ENCODE measurements at places on chromosomes 16 and 17.

DNA sequence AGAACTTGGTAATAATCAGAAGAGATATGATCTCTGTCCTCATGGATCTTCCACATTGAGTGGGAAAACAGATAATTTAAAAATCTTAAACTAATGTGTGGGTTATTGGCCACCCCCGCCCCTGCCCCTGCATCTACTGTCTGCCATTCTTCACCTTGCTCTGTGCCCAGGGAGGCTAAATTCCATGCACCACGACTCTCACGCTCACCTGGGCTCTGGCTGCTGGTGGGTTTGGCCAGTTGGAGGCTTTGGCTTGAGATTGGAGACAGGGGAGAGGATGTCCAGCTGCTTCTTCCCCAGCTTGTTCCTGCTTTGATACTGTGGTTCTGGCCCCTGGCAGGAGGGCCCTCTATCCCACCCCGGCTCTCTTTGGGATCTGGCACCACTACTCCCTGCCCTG lies 127.9 kb downstream of the IRX5 start:
- no peaks in the 10 kb centered on the region for H3K4me1 ChIP-seq
- H3K36me3 ChIP-seq, result no peaks in the 10 kb centered on the region
- no peak for DNase-seq

DNA sequence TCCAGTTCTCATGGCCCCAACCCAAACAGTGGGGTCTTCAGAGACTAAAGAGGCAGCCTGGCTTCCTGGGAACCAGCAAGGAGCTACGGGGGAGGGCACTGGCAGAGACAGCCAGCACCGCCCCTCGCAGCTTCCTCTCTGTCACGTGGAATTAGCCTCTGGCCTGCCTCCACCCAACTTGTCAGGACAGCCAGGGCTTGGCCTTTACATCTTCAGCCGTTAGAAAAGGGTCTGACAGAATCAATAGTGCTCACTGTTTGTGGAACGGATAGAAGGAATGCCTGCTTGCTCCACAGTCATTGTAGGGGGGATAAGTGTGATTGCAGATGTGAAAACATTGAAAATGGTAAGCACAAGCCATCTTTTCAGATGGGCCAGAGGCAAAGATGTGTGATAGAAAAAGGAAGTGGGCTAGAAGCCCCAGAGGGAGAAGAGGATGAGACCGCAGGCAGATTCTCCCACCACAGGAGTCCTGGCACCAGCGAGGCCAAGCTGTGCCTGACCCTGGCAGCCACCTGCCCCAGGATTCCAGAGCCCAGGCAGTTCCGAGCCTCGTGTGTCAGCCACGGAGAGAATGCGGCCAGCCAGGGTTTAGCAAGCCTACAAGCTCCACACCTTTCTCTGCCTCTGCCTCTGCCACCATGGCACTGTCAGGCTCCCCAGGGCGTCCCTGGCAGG lies 18.6 kb downstream of the GRIN2C start:
- peaks cover 3% of the 10 kb centered on the region for H3K27me3 ChIP-seq
- H3K4me1 ChIP-seq, result peaks cover 21% of the 10 kb centered on the region
- DNase-seq, result no peak
- peak overlapping the region; percentile 9 for H3K4me3 ChIP-seq

DNA sequence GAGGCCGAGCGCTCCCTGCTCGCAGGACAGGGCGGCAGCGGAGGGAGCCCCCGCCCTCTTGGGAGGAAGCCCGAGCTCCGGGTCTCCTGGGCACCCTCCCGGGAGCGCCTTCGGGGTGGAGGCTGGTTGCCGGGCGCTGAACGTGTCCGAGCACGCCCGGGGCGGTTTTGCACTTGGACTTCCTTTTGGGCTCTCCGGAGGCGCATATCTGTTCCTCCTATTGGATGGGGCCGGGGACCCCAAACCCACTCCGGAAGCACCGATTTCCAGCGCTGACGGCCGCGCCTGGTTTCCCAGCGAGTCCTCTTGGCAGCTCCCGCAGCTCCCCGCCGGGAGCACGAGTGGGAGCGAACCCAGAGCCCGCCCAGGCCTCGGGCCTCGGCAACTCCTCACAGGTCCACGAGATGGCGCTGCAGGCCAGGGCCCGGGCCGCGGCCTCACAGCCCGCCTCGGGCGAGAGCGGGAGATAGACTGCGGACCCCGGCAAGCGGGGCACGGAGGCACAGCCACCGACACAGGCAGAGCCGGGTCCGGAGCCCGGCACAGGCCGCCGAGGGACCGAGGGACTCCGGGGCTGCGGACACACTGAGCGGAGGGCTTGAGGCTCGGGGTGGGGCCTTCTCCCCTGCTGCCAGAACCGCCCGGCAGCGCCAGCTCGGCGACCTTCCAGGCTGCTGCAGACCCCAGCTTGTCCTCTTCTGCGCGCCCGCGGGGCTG lies 12.7 kb downstream of the TBX2 start:
- H3K36me3 ChIP-seq, result no peaks in the 10 kb centered on the region
- no peak overlapping the region for H3K27ac ChIP-seq
- peaks cover 15% of the 10 kb centered on the region for H3K27me3 ChIP-seq

GRCh38 chr17:50593321-50593720 lies 32.8 kb downstream of the CACNA1G start:
- peaks cover 4% of the 10 kb centered on the region for H3K27me3 ChIP-seq
- no peak overlapping the region for H3K4me3 ChIP-seq
- no peak overlapping the region for H3K27ac ChIP-seq
- H3K4me1 ChIP-seq, result no peaks in the 10 kb centered on the region
- H3K36me3 ChIP-seq, result no peaks in the 10 kb centered on the region

GRCh38 chr16:88651989-88652761 lies 1.3 kb upstream of the CYBA start:
- DNase-seq, result no peak
- peak overlapping the region; percentile 84 for H3K27ac ChIP-seq
- H3K27me3 ChIP-seq, result peaks cover 41% of the 10 kb centered on the region
- peaks cover 3% of the 10 kb centered on the region for H3K36me3 ChIP-seq
- H3K4me1 ChIP-seq, result peaks cover 39% of the 10 kb centered on the region
- H3K4me3 ChIP-seq, result peak overlapping the region; percentile 58

DNA sequence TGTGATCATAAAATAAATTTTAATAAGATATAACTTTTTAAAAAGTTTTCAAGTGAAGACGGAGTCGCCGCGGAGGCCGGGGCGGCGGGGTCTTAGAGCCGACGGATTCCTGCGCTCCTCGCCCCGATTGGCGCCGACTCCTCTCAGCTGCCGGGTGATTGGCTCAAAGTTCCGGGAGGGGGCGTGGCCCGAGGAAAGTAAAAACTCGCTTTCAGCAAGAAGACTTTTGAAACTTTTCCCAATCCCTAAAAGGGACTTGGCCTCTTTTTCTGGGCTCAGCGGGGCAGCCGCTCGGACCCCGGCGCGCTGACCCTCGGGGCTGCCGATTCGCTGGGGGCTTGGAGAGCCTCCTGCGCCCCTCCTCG lies at the start of gene FOXC2:
Gene FOXC2, plus strand, starts transcription at position 229 of the 365 bp plus-strand sequence. CDS start 507 bp downstream, outside the sequence.
- H3K27me3 ChIP-seq, result peaks cover 34% of the 10 kb centered on the region
- H3K36me3 ChIP-seq, result no peaks in the 10 kb centered on the region
- H3K4me1 ChIP-seq, result peaks cover 15% of the 10 kb centered on the region
- no peak for DNase-seq
- H3K27ac ChIP-seq, result no peak within 1 kb of the TSS

DNA sequence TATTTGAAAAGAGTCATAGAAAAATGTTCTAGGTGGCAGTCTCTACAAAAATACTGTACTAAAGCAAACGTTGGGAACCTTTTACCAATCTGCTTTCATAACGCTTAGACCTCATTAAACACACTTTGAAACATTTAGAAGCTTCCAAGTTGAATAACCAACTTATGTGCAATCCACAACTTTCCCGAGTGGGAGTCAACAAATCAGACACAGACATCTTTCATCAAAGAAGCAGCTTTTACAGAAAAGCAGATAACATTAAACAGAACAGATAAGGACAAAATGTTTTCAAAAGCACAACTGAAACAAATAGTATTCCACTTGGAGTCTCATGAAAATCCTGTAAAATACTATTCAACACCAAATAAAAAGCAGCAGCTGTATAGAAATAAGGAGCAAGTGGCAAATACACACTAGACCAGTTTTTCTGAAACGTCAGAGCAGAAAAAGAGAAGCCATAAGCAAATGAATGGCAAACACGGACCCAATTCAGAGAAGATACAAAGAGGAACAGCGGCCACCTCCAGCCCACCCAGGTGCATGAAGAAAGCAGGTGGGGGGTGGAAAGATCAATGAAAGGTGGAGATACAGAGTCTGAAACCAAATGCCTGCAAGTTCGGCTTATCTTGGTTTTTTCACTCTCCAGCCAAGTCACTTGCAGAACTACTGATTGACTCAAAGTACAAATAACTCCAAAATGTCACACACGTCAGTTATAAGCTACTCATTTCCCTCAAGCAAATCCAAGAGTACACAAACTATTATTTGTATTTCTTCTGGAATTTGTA lies 18.4 kb upstream of the FBF1 start:
- H3K36me3 ChIP-seq, result peaks cover 4% of the 10 kb centered on the region
- no peaks in the 10 kb centered on the region for H3K27me3 ChIP-seq
- no peak for DNase-seq
- no peak overlapping the region for H3K27ac ChIP-seq
- no peak overlapping the region for H3K4me3 ChIP-seq

DNA sequence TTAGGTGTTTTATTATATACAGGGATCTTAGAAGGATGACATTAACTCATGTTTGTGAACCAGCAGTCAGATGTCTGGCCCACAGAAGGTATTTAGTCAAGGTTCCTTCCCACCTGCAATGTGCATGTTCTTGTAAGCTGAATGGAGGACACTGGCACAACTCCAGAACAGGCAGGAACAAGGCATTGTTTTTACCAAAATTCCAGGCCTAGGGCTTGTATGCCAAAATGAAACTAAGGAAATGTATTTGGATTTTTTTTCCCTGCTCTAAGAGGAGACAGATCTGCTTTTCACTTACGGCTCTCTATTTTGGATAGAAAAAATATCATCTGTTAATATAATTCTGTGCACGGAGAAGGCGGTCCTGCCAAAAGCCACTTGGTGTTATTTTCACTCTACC lies 312.5 kb downstream of the GRIN2A start:
- no peak overlapping the region for H3K27ac ChIP-seq
- no peak overlapping the region for H3K4me3 ChIP-seq
- H3K4me1 ChIP-seq, result no peaks in the 10 kb centered on the region
- no peak for DNase-seq
- H3K27me3 ChIP-seq, result no peaks in the 10 kb centered on the region
- H3K36me3 ChIP-seq, result no peaks in the 10 kb centered on the region

- H3K4me3 ChIP-seq, result peak overlapping the region; percentile 85
- no peaks in the 10 kb centered on the region for H3K36me3 ChIP-seq
- DNase-seq, result no peak
- H3K27ac ChIP-seq, result peak overlapping the region; percentile 89
Observed at GRCh38 chr16:2458887-2459646, 842 bp upstream of the TEDC2 start.

GRCh38 chr17:80339731-80340456 lies 75.1 kb upstream of the ENDOV start:
- peaks cover 9% of the 10 kb centered on the region for H3K4me1 ChIP-seq
- no peak overlapping the region for H3K4me3 ChIP-seq
- H3K27me3 ChIP-seq, result peaks cover 14% of the 10 kb centered on the region
- H3K36me3 ChIP-seq, result peaks cover 54% of the 10 kb centered on the region

- no peaks in the 10 kb centered on the region for H3K27me3 ChIP-seq
- H3K4me1 ChIP-seq, result peaks cover 52% of the 10 kb centered on the region
- peak overlapping the region; percentile 92 for H3K27ac ChIP-seq
- H3K36me3 ChIP-seq, result no peaks in the 10 kb centered on the region
- DNase-seq, result no peak
Observed at GRCh38 chr17:21213638-21214014, 335 bp downstream of the TMEM11 start.

DNA sequence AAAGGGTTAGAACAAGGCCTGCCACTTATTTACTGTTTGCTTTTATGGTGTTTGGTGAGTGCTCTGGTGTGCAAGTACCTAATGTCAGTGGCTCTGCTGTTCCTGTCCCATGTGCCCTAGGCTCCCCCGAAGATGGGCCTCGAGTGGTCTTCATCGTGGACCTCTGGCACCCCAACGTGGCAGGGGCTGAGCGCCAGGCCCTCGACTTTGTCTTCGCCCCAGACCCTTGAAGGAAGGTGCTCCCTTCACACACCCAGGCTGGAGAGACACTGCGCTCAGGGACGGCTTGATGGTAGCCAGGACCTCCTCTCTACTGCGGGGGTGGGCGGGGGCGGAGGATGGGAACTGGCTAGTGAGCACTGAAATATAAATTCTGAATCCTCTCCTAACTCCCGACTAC lies 5.4 kb downstream of the ASPHD1 start:
- no peak for DNase-seq
- H3K4me3 ChIP-seq, result no peak overlapping the region
- no peak overlapping the region for H3K27ac ChIP-seq
- H3K27me3 ChIP-seq, result peaks cover 2% of the 10 kb centered on the region

GRCh38 chr17:35586569-35587073 lies 501 bp upstream of the AP2B1 start:
- H3K4me1 ChIP-seq, result peaks cover 34% of the 10 kb centered on the region
- peak overlapping the region; percentile 94 for H3K4me3 ChIP-seq
- H3K27ac ChIP-seq, result peak overlapping the region; percentile 97
- no peaks in the 10 kb centered on the region for H3K36me3 ChIP-seq
- DNase-seq, result no peak
- peaks cover 14% of the 10 kb centered on the region for H3K27me3 ChIP-seq

DNA sequence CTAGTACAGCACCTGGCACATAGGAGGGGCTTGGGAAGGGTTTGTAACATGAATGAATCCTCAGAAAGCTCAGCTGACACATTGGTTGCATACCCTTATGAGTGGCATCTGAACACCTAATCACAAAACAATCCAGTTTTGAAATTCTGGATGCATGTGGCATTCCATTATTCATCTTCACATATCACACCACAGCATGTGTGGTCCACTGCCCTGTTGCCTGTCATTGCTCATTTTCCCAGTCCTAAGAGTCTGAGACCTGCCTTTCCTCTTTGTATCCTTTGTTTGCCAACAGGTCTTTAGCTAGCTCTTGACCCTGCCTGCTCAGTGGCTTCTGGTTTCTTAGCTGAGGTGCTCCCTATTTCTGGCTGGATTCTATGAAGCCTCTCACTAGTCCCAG lies 170.8 kb upstream of the ASIC2 start:
- H3K4me3 ChIP-seq, result no peak overlapping the region
- no peak overlapping the region for H3K27ac ChIP-seq
- no peaks in the 10 kb centered on the region for H3K4me1 ChIP-seq

GRCh38 chr16:8047736-8048135 lies 542.6 kb downstream of the TMEM114 start:
- H3K4me1 ChIP-seq, result no peaks in the 10 kb centered on the region
- no peaks in the 10 kb centered on the region for H3K27me3 ChIP-seq
- no peaks in the 10 kb centered on the region for H3K36me3 ChIP-seq
- H3K4me3 ChIP-seq, result no peak overlapping the region
- no peak overlapping the region for H3K27ac ChIP-seq
- DNase-seq, result no peak

- peaks cover 1% of the 10 kb centered on the region for H3K27me3 ChIP-seq
- no peak overlapping the region for H3K27ac ChIP-seq
- no peaks in the 10 kb centered on the region for H3K36me3 ChIP-seq
- H3K4me3 ChIP-seq, result no peak overlapping the region
- no peaks in the 10 kb centered on the region for H3K4me1 ChIP-seq
Observed at GRCh38 chr17:19760746-19761145, 12.6 kb upstream of the ALDH3A1 start.

- H3K36me3 ChIP-seq, result no peaks in the 10 kb centered on the region
- DNase-seq, result no peak
- no peaks in the 10 kb centered on the region for H3K4me1 ChIP-seq
- H3K27ac ChIP-seq, result no peak overlapping the region
Observed at GRCh38 chr16:19329932-19330331, 44.4 kb downstream of the CLEC19A start.
